WTC11 (cell line): ENCODE measurements at places on chromosomes 13 and 19. TPM values are rescaled to one million over a fixed set of nuclear protein-coding genes. Genes with fewer than 3 reads are reported as not detected.

ADAT3 gene
- 15.0 to 20.3 TPM (median 15.9 TPM) in 3 replicates for total RNA-seq

DNA sequence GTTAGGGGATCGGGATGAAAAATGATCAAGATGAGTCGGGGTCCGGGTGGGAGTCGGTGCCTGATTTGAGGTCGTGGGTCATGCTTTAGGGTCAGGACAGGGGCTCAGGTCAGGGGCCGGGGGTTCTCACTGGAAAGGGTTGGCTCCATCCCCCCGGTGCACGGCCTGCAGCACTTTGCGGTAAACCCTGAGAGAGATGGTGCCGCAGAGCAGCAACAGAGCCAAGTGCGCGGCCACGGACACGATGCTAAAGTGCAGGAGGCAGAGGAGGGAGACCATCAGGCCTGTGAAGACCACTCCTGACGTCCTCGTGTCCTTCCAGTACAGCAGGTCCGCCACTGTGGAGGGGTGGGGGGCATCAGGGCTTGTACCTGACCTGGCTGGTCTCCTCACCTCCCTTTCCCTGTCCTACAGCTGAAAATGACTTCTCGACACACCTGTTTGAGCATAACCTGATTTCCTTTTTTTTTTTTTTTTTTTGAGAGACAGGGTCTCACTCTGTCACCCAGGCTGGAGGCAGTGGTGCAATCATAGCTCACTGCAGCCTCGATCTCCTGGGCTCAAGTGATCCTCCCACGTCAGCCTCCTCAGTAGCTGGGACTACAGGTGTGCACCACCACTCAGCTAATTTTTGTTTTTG is 7.5 kb downstream of the RTN2 start:
- peaks cover 3% of the 10 kb centered on the region; the same call in 1 of the 2 replicates for H3K36me3 ChIP-seq
- H3K4me3 ChIP-seq: no peak overlapping the region
- no peak for DNase-seq
- peaks cover 18% of the 10 kb centered on the region for H3K4me1 ChIP-seq
- H3K27me3 ChIP-seq: no peaks in the 10 kb centered on the region
- H3K27ac ChIP-seq: no peak overlapping the region

TMPRSS9 gene
- total RNA-seq: 0.37 to 0.57 TPM (median 0.55 TPM) in 3 replicates

GRCh38 chr13:66888698-66889097 is 341.4 kb downstream of the PCDH9 start:
- no peaks in the 10 kb centered on the region for H3K36me3 ChIP-seq
- no peak overlapping the region for H3K4me3 ChIP-seq
- no peak overlapping the region for H3K27ac ChIP-seq
- no peak for DNase-seq
- no peaks in the 10 kb centered on the region for H3K27me3 ChIP-seq

- no peaks in the 10 kb centered on the region for H3K36me3 ChIP-seq
- H3K4me3 ChIP-seq: no peak overlapping the region
- H3K27ac ChIP-seq: no peak overlapping the region
- peak; percentile 35 for DNase-seq
- H3K27me3 ChIP-seq: no peaks in the 10 kb centered on the region
These were observed 34.8 kb upstream of the NDFIP2 start for GRCh38 chr13:79445968-79446645.

DNA sequence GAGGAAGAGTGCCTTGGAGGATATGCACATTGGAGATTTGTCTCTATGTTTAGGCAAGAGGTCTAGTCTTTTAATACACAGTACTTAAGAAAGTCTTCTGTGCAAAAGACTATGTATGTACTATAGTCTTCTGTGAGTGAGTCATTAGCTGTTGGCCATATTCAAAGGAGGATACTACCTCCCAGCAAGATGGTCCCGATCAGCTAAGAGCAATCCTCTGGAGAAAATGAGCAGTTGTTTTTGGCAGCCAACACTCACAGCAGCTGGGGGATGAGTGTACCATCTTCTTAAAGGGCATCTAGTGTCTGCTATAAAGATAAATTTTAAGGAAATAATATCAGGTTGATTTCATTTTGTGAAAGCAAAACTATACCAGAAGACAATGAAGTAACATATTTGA is 487.8 kb downstream of the KCTD12 start:
- no peaks in the 10 kb centered on the region for H3K4me1 ChIP-seq
- no peak overlapping the region for H3K4me3 ChIP-seq
- no peak for DNase-seq
- no peaks in the 10 kb centered on the region for H3K36me3 ChIP-seq

DNA sequence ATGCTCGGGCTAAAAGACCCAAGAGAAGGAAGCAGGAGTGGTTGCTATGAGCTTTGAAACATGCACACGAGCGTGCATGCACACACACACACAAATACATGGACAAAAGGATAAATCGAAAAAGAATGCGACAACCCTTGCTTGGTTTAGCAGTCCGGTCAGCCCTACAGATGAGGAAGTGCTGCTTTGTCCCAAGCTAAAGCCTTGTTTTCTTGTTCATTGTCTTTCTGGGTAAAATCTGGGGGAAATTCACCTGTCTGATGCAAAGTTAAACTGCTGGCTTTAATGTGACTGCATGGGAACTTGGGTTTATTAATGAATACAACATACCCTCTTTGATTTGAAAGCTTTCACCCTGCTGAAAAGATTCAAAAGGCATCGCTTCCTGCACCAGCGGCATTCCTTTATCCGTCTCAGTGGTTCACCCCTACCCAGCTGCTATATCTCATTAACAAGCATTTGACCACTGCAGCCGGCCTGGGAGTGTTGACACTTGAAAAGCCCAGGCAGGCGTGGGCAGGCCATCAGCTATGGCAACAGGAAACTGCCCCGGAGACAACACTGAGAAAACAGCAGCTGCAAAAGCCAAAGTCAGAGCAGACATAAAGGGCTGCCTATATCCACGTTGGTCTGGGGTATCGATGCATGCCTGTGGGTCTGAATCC is 301.7 kb downstream of the NDFIP2 start:
- H3K4me3 ChIP-seq: peak overlapping the region; percentile 5
- peaks cover 32% of the 10 kb centered on the region for H3K4me1 ChIP-seq
- H3K36me3 ChIP-seq: no peaks in the 10 kb centered on the region
- H3K27ac ChIP-seq: peak overlapping the region; percentile 79
